Stimulated activated CD8-positive, alpha-beta memory T cell treated with anti-CD3 and anti-CD28 coated beads, Interleukin-4, amount 100 ng/mL, for 4 hours (primary cell): ENCODE measurements at places on chromosomes 6 and 20.

- no peak for DNase-seq
These were observed 365.8 kb downstream of the ESR1 start for GRCh38 chr6:152173321-152173720.

GRCh38 chr6:38287487-38287886 is 352.2 kb downstream of the BTBD9 start:
- DNase-seq, result no peak

DNA sequence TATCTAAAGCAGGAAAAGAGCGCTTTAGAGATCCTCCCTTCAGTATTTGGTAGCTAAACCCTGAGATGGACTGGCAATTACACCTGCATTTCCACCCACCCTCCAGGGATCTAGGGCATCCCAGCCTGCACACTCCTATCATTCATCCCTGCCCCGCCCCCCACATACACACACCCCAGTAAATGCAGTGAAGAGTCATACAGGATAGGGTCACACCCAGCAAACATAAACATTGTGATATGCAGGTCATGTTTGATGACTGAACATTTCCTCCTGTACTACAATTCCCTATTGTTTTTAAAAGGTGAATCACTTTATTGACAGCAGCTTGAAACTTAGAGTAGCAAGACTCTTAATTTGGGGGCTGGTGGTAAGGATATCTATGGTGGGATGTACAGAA is 112.9 kb downstream of the FOXO3 start:
- no peak for DNase-seq

GRCh38 chr6:113380591-113380990 is 476.6 kb upstream of the MARCKS start:
- DNase-seq, result no peak

DNA sequence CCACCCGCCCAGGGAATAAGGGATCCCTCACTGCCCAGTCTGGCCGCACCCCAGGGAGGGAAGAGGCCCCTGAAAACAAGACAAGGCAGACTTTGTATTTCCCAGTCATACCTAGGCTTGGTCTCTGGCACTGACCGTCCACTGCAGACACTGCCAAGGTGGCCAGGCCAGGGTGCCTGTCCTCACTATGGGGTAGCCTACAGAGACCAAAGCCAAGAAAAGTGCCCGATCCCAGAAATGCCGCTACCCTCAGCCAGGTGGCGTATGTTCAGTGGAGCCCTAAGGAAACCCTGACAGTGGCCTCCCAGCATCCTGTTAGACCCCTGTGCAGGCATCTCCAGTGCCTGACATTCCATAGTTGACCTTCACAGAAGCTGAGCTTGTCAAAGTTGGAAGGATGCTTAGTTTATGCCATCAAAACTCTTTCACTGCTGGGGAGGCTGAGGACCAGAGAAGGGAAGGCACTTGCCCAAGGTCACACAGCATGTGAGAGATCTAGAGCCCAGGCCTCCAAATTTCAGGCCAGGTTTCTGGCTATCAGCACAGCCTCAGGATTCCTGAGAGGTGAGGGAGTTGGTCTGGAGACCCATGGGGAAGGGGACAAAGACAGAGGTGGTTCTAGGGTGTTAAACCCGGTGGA is 2.5 kb downstream of the SCRT2 start:
- DNase-seq, result no peak

DNA sequence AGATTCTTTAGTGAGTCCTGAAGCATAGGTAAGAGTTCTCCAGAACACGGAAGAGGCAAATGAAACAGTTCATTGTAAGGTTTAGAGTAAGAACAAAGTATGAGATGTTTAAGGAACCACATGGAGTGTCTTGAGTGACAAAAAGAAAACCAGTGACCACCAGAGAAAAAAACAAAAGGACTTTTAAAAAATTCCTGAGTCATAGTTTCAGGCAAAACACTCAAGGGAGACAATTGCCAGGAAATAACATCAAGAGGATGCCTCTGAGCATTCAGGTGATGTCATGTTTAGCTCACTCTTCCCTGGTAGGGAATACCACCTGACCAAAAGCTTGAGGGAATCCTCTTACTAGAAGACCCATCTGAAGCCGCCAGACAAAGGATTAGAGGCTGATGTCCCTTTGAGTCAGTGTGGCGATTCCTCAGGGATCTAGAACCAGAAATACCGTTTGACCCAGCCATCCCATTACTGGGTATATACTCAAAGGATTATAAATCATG is 110.3 kb downstream of the COL19A1 start:
- no peak for DNase-seq
